ENCODE measurements at places on chromosomes 11 and 22.

- DNase-seq, result no peak
Measured at GRCh38 chr11:27497284-27497866, 9.2 kb downstream of the LIN7C start.

DNA sequence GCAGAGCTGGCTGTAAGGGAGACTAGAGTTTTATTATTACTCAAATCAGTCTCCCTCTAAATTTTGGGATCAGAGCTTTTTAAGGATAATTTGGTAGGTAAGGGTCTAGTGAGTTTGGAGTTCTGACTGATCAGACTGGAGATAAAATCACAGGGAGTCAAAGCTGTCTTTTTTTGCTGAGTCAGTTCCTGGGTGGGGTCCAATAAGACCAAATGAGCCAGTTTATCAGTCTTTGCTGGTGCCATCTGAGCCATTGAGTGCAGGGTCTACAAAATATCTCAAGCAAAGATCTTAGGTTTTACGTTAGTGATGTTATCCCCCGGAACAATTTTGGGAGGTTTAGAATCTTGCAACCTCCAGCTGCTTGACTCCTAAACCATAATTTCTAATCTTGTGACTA lies 935.1 kb upstream of the RAG2 start:
- DNase-seq, result no peak

DNA sequence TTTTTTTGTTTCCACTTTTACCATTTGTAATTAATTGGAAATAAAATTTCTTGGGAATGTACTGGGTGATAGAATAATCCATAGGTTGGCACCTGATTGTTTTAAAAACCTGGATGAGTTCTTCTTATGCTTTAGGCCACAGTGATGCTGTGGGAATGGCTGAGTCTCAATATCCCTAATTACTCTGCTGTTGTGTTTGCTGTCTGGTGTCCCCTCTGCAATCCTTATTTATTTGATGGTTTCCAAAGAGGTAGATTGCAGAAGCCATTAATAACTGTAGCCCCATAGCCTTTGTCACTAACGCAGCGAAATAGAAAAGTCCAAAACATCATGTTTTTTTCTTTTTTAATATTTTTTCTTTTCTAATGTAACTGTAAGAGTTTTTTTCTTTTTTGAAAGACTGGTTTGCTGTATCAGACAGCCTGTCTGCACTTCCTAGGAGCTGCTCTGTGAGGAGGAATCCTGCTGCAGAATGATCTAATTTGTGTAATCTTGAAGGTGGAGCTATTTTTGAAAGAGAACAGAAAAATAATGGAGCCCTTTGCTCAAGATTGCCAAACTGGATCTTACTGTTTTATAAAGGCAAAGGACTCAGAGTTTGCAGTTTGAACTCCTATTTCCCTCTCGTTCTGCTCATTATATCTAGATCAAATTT lies 14.9 kb downstream of the PACS1 start:
- DNase-seq, result no peak

DNA sequence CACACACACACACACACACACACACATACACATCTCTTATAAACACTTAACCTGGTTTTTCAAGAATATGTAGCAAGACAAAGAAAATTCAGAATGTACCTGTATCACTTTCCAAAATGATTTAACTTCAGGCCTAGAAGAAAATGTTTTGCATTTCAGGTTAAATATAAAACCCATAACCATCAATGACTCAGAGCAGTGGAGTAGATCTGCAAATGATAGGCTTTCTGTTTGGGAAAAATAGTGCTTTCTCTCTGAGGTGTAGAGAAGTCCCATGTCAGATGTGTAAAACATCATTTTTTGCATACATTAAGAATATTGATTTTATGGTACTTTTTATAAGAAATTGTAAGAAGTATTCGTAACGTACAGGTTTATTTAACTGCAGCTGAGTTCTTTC lies 116.9 kb downstream of the STK33 start:
- DNase-seq, result no peak

GRCh38 chr11:27783701-27784355 lies 83.6 kb upstream of the BDNF start:
- no peak for DNase-seq

- DNase-seq, result no peak
Measured at GRCh38 chr11:65558930-65559509, 861 bp upstream of the LTBP3 start.

- DNase-seq, result no peak
Measured at GRCh38 chr22:43435851-43436811, 24.3 kb downstream of the MPPED1 start.

- no peak for DNase-seq
Measured at GRCh38 chr11:78893996-78894395, 319.3 kb upstream of the NARS2 start.

- no peak for DNase-seq
Measured at GRCh38 chr11:3802011-3802790, 4.8 kb upstream of the NUP98 start.

DNA sequence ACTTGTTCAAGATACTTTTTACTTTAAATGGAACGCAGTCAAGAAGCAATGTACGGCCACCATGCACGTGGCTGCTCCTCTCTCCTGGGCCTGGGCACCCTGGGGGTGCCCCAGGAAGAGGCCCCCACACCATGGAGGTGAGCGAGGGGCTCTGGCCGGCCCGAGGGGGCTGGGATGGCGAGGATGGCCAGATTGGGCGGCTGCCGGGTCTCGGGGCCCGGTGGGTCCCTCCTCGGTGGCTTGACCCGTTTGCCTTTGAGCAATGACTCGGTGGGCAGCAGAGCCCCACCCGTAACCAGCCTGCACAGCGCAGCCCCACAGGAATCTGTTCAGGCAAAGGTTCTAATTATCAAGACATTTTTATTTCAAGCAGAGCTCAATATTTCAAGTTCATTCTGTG lies 167.4 kb downstream of the BRD1 start:
- no peak for DNase-seq

DNA sequence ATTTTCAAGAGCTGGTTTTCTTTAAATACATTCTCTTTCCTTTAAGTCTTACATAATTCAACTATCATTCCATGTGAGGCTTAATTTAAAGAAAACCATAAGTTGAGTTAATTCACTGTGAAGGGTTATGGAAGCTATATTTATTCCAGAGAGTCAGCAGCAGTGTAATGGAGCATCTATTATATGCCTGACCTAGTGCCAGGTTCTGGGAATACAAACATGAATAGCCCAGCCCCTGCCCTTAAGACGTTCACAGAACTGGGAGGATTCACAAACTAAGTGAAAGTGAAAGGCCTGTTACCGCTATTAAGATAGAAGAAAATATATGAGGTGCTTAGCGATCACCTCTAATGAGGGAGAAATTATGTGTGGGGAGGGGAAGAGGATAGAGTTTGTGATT lies 408.9 kb upstream of the CCDC90B start:
- DNase-seq, result no peak

GRCh38 chr11:35215945-35216344 lies 77.0 kb downstream of the CD44 start:
- DNase-seq, result no peak

- DNase-seq, result no peak
Measured at GRCh38 chr11:61551634-61552033, 29.2 kb downstream of the SYT7 start.

DNA sequence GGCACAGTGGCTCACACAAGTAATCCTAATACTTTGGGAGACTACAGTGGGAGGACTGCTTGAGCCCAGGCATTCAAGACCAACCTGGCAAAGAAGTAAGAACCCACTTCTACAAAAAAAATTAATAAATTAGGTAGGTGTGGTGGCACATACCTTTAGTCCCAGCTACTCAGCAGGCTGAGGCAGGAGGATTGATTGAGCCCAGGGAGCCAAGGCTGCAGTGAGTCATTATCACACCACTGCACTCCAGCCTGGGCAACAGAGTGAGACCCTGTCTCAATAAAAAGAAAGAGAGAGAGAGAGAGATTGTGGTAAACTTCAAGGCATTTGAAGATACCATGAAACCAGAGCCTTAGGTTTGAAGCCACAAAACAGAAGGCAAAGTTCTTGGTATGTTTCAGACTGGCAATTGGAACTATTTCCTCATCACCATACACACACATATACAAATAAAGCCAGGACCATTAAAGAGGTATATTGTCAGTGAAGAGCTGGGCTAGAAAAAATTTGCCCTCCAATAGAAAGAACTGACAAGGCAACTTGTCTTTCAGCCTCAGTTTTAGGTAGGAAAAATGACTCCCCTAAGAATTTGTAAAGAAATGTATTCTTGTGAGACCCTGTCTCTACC lies 24.6 kb upstream of the B3GNT6 start:
- no peak for DNase-seq

GRCh38 chr11:8022876-8023275 lies 35.7 kb downstream of the EIF3F start:
- DNase-seq, result peak; percentile 15

- DNase-seq, result peak; percentile 89
Measured at GRCh38 chr22:37019309-37020191, at the start of the genes MPST and TST. MPST (plus strand) TSS chr22:37019742; CDS start chr22:37019837, 95 bp downstream. TST (minus strand) TSS chr22:37019447; CDS start chr22:37018732, 715 bp downstream.

GRCh38 chr11:82998697-82999096 lies 73.0 kb downstream of the RAB30 start:
- DNase-seq, result no peak

DNA sequence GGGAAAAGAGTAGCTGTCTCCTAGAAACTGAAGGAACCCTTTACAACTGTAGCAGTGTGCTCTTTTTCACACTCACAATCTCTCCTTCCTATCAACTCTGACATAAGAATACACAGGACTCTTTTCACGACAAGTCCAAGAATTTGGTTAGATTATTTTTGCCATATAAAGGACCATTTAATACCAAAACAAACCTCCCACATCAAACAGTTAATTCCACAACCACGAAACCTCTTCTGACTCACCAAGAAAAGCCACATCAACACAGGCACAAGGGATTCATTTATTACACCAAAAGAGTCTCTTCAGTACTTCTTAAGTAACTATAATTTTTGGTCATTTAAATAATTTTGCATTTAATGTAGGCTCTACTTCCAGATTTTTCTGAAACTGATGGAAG lies 222.6 kb upstream of the PITPNB start:
- no peak for DNase-seq

DNA sequence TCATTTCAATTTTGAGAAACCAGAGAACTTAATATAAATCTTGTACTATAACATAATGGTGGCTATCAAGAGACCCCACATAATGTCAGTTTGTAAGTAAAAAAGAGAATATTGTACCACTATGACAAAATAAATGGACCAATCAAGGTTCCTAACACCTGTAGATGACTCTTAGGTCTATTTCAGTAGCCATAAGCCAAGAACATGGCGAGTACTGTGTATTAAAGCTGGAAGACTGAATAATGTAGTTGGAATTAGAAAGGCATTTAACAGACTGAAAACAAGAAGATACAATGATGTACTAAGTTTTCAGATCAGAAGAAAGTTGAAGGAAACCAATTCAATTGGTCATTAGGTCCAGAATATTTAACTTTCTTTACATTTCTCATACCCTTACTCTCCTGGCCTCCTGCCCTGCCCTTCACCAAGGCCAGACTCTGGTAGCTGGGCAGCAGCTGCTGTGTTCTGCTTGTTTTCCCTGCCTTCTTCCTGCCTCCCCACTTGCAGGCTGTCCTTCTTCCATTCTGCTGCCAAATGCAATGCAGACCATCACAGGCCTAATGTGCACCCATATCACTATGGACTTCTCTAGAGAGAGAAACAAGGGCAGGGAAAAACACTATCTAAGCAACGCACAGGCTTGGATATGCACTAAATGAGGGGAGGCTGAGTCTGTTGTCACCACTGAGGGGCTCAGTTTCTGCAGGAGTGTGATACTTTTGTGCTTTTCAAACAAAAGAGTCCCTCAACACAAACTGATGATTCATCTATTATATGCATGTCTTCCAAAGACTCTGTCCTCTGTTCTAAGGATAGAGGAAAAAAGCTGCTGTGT lies 60.1 kb downstream of the RAB30 start:
- DNase-seq, result no peak
